ENCODE measurements at places on chromosomes 2 and 18.
A peak's percentile ranks its signal among the peaks of the same experiment; 100 is the strongest.

- no peak for DNase-seq
Observed at GRCh38 chr2:230410861-230411569, 5.0 kb upstream of the SP100 start.

DNA sequence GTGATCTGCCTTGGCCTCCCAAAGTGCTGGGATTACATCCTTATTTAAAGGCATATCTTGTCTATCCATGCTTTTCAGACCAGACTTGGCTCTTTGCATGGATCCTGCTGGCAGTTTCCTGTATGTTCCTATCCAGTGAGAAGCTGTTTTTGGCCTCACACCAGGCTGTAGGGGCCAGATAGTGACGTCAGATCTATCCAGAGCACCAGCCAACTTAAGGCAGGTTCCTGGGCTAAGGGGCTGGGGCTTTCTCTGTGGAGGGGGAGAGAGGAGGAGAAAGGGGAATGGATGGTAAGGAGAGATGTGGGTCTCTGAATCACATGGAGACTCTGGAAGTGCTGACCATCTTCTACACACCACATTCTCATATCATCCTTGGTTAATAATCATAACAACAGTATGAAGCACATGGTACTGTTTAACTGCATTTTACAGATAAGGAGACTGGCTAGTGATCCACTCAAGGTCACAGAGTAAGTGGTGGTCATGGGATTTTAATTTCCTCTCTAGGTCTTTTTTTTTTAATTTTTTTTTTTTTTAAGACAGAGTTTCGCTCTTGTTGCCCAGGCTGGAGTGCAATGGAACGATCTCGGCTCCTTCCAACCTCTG lies 2.0 kb upstream of the FAM117B start:
- DNase-seq: no peak

- no peak for DNase-seq
Observed at GRCh38 chr18:73235491-73235890, 367.7 kb upstream of the NETO1 start.

DNA sequence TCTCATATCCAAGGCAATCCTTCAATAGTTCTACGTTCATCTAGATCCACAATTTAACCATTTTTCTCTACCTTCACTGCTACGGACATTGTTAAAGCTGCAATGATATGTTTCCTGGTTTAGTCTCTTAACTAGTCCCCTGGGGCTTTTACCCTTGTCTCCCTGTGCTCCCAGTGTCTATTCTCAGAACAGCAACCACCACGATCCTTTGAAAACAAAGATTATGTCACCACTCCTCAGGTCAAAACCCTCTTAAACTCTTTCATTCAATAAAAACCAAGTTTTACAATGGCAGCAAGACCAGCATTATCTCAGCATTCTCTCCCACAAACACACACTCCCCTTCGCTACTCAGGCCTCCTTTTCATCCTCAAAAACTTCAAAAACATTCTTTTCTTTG lies 298.2 kb upstream of the CHST9 start:
- DNase-seq: no peak

- DNase-seq: no peak
Observed at GRCh38 chr2:199462347-199462955, 4.7 kb upstream of the SATB2 start.

- no peak for DNase-seq
Observed at GRCh38 chr2:118510807-118511206, 336.6 kb downstream of the EN1 start.

DNA sequence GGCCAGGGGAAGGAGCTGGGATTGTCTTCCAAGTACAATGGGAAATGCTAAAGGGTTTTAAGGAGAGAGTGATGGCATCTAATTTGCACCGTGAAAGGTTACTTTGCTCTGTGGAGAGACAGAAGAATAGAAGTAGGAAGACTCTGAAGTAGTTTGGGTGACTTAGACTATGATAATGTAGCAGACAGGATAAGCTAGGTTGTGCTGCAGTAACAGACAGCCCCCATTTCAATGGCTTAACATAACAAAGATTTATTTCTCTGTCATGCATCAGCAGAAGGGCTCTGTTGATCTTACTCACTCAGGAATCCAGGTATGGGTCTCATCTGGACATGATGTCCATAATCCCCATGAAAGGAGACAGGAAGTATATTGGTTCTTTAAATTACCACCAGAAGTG lies 26.4 kb downstream of the GNLY start:
- no peak for DNase-seq

- no peak for DNase-seq
Observed at GRCh38 chr2:153405196-153405595, 73.4 kb downstream of the RPRM start.

DNA sequence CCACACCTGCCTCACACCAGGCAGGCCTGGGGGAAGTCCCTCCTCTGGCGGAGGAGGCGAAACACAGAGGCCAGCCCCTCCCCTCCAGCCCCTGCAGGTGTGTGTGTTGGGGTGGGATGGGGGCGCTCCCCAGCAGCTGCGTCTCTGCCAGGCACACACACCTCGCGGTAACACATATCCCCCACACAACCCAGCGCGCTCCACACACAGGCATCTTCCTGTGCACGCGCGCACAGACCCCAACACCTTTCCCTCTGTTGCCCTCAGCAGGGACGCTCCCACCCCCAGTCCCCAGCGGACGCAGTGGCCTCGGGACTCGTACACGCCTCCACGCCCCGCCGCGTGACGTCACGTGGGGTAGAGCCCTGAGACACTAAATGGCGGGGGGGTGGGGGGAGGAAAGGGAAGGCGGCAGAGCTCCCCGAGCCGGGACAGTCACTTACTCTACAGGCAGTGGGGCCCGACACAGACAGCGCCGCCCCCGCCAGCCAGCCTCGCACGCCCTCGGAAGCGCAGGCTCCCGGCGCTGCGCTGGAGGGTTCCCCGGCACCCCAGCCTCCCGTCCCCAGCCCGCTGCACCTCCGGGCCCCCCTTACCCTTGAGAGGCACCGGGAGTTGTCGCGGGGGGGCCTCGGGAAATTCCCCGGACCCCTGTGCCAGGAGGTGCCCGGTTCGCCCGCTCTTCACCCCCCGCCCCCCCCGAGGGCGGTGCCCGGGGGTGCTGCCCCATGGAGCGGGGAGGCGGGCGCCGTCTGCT lies at the start of gene WNT10A:
Gene WNT10A (plus strand): TSS at position 751 of the 757 bp plus-strand sequence. CDS start 144 bp downstream, outside the sequence.
- DNase-seq: peak; percentile 37

DNA sequence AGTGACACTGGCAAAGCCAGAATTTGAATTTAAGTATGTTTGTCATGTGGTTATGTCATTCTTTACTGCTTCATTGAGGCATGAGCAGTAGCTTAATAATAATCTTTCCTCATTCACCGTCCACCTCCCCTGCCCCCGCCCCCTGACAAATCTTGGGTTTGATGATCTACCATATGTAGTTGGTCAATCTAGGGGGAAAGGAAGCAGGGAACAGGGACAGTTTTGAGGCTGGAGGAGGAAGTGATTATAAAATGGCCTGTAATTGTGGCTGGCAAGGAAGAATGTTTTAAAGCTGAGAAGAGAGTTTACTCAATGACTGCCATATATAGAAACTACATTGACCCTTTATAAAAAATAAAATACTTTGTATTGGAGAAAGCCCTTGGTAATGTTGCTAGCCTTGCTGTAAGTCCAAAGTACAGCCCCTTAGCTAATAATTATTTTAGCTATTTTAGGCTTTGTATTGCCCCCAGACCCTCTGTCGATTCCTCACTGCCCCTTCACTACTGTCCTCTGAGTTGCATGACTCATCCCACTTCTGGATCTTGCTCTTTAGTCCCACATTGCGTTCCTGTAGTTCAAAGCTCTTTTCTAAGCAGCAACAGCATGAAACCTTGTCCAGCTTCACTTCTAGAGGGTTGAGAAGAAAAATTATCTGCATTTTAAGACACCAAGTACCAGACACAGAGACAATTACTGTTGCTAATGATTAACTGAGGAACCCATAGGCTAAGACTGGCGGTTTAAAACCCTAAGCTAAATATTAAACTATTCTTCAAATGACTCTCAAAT lies 38.4 kb downstream of the PELI1 start:
- DNase-seq: no peak

GRCh38 chr18:27959101-27959500 lies 217.8 kb downstream of the CDH2 start:
- no peak for DNase-seq

DNA sequence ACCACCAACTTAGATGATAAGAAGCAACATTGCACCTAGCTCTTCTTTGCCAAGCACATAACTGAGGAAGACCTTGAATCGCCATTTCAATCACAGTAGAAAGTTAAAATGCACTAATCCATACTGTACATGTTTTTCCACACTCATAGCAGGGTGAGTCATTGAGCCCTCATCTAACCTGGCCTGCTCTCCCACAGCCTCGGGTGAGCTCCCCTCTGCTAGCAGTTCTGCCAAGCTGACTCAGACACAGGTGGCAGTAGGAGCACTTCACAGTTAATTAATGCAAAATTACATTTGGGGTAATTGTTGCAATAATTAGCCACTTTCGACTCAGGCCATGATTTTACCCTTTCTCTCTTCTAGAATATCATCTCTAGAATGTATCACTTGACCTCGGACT lies 1632.8 kb upstream of the CELF4 start:
- DNase-seq: no peak

DNA sequence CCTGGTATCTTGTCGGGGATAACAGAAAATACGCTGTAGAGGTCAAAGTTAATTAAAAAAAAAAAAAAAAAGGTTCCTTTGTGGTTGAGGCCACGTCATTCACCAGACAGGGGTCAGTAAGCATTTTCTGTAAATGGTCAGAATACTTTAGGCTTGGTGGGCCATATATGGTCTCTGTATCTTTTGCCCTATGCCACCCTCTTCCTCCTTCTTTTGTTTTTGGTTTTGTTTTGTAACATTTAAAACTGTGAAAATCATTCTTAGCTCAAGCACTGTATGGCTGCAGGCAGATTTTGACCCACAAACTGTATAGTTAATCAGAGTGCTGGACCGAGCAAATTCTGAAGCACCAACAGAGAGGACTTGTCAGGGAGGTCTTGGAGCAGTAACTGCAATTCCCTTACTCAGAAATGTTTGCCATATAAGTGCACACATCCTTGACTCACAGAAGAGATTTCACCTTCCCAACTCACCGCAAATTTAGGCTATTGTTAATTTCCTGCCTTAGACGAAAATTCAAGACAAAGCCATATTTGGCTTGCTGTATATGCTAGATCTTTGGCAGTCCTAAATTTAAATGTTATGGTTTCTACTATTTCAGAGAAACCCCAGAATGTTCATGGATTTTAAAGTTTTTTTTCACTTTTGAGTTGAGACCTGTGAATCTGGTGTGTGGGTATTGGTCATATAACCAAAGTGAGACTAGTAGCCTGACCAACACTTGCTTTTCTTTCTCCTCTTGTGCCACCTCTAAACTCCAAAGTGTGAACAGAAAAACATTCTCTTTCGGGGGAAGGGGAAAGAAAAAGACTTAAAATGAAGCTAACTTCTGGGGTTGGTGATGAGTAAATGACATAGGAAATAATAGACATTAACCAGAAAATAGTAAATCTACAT lies 65.4 kb downstream of the DOCK10 start:
- DNase-seq: no peak

DNA sequence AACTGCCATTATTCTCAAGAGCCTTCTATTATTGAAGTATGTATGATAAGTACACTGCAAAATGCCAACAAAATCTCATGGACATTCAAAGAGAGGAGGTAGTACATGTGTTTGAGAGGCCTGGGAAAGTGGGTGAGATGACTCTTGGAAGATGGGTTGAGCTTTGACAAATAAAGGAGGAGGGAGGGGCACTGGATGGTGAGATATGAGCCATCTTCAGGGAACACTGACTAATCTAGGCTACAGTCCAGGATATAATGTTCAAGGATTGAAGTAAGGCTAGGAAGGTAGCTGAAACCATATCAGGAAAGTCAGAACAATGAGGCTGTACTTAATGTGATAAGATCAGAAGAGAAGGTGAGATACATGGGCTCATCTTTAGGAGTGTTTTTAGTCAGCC lies 559.7 kb downstream of the ZEB2 start:
- DNase-seq: no peak

DNA sequence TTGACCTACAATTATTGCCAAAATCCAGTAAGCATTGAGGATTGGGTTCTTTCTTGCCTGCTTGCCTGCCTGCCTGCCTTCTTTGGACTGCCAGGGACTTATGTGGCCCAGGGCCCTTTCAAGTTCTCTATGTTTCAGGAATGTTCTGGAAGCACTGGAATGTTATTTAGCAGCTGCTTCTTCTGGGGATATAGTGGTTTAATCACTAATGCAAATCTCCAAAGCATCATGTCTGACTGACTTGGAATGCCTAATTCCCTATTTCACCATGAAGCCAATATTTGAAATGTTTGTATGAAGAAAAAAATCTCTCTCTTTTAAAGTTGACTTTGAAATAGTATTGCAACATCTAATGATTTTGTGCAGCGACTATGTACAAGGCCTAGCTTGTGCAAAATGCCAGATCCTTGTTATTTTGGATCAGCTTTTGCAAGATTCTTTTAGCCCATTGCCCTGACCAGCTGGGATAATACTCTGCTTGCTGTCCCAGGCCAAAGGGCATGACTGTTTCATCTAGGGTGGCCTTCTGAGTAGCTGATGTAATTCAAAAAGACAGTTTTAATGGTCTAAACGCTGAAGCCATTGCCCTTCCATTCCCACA lies 204.6 kb downstream of the RND3 start:
- no peak for DNase-seq

GRCh38 chr2:20449501-20450200 lies 2.8 kb downstream of the RHOB start:
- no peak for DNase-seq

DNA sequence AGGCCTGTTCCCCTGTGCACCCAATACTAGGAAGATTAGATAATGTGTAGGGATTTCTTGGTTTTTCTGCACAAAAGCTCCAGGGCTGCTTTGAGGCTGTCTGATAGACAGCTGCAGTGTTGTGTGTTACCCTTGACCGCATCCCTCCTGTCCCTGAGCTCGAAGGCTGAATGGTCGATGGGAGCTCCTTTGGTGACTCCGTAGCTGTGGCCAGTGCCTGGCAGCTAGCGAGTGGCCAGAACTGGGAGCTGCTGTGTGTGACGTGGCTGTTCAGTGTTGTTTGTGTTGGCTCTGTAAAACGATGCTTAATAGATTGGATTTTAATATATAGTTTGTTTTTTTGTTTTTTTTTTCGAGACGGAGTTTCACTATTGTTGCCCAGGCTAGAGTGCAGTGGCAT lies 170.0 kb downstream of the AGAP1 start:
- DNase-seq: no peak

Data from activated CD4-positive, alpha-beta T cell treated with anti-CD3 and anti-CD28 coated beads, Interleukin-2, amount 10 ng/mL, durations not matched to agents 7 days and 5 days (primary cell).